ENCODE measurements at places on chromosomes 12 and 14.

DNA sequence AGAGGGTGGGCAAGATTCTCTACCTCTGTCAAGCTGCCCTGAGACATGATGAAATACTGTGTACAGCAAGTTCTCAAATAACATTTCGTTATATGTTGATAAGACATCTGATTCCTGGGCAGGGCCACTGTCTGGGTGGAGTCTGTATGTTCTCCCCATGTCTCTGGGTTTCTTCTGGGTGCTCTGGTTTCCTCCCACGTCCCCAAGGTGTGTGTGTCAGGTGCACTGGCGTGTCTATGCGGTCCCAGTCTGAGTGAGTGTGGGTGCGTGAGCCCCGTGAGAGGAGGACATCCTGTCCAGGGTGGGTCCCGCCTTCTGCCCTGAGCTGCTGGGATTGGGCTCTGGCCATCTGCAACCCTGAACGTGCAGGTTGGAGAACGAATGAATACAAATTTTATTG is 29.6 kb downstream of the KCTD10 start:
- DNase-seq, result no peak

DNA sequence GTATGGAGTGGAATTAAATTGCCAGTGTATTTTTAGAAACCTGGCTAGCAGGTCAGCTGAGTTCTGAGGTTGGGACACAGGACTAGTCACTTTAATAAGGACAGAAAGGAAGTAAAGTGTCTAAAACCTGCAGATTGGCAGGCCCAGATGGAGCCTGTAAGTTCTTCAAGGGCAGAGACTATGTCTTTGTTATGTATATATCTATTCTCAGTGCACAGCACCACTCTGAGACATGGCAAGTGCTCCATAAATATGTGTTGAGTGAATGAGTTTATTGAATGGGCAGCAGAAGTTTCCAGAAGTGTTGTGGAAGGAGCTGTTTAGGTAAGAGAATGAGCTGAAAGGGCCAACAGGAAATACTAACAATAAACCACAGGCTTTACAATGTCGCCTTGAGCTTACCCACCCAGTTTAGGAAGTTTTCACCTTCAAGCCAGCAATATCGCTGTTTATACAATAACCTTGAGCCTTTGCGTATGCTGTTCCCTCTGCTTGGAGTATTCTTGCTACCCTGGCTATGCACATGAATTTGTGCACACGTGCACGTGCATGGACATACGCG is 109.5 kb upstream of the TMPO start:
- DNase-seq, result no peak

GRCh38 chr14:49972823-49973222 is 79.9 kb downstream of the ARF6 start:
- DNase-seq, result no peak

- no peak for DNase-seq
These were observed 2.9 kb downstream of the MMP14 start for GRCh38 chr14:22839159-22839779.

DNA sequence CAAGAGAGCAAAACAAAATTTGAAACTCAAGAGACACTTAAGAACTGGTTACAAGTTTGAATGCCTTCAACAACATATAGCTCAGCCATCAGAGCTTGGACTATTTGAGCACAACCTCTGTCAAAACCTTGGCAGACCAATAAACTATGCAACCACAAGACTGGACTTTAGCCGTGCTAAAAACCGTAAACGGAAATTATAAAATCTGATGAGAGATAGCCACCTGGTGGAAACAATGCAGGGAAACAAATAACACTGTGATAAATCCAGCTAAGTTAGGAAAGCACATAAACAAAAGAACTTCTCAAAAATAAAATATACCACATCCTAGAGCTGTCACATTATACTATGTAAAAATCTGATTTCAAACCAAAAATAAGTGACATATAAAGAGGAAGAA is 1074.2 kb upstream of the NOVA1 start:
- no peak for DNase-seq

- no peak for DNase-seq
These were observed 25.0 kb downstream of the HECTD4 start for GRCh38 chr12:112357214-112357613.

Data from activated CD8-positive, alpha-beta memory T cell treated with anti-CD3 and anti-CD28 coated beads for 1 hour (primary cell).